ENCODE measurements at places on chromosomes 1 and 21.

- no peak for ATAC-seq
These were observed 210.2 kb downstream of the LRRC7 start for GRCh38 chr1:69777971-69778370.

DNA sequence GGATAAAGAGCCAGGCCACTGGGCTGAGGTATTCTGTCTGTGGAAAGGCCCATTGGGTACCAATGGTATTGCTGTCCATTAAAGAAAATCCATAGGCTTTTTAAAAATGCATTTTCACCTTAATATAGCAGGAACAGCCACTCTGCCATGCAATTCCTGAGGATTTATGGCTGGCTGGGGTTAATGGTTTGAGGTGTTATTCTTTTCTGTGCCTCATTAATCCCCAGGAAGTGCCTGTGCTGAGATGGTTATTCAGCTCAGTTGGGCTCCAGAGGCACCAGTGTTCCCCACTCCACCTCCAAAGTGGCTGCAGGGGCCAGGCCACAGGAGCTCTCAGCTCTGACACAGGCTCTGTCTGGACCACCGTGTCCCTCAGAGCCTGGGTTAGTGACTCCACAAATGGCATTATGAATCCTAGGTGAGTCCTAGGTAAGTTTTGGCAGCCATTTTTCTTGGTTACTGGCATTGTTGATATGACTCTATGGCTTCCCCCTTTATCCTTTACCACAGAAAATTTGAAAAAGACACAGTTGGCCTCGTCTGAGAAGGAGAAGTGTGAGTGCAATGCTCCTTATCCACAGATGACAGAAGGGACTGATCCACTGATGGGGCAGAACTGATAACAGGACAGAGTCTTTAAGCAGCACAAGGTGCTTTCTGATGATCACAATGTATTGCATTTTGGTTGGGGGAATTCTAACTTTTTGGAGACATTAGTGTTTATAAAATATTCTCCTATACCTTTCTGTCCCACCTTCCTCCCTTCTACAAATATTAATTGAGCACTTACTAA is 2.2 kb upstream of the PAPPA2 start:
- no peak for ATAC-seq

GRCh38 chr1:24556414-24556795 is 518 bp downstream of the NCMAP start:
- ATAC-seq = no peak

GRCh38 chr1:26788515-26788785 is 700 bp downstream of the PIGV start:
- no peak for ATAC-seq

GRCh38 chr21:31930001-31930400 is 57.2 kb downstream of the HUNK start:
- no peak for ATAC-seq

DNA sequence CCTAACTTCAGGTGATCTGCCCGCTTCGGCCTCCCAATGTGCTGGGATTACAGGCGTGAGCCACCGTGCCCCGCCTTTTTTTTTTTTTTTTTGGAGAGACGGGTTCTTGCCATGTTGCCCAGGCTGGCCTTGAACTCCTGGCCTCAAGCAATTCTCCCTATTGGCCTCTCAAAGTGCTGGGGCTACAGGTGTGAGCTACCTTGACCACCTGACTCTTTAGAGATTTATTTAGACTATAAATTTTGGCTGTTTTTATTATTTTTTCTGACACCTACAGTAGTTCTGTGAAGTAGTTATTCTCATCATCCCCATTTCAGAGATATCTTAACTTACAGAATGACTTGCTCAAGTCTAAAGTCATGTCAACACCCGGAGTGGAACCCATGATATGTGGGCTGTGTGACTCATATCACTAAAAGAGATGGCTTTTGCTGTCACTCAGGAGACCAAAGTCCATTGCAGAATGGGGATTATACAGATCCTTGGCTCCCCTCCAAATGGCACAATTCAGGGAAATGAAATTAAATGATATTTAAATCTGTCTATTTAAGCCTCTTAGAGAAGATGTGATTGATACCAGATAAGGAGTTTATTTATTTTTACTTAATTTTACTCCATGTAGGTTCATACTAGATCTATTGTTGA is 93.2 kb downstream of the CTH start:
- ATAC-seq = peak; percentile 65

DNA sequence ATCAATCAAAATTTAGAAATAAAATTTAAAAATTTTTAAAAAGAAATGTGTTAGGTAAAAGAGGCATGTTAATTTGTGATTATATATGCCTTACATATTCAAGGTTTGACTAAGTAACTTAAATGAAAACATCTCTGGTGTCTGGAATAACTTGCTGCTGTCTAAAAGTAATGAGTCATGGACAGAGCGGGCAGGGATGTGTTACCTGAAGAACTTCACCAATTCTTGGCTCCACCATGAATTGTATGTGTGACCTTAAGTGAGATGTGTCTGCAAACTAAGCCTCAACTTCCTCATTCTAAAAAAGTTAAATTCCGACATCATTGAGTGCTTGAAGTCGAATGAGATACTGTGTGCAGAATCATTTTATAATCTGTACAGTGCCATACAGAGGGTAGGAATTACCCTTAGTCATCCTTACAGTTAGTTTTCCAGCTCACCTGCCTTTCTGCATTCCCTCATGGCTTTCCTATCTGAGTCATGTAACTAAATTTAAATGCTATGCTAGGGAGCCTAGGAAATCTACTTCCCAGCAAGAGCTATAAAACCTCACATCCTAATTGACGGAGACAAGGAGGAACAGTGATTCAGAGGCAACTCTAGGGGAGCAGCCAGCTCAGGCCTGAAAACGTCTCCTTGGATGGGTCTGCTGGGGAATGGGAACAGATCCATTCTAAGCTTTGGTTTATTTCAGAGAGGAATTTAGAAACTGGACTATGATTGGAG is 100.7 kb upstream of the TSPAN2 start:
- ATAC-seq = peak; percentile 93

DNA sequence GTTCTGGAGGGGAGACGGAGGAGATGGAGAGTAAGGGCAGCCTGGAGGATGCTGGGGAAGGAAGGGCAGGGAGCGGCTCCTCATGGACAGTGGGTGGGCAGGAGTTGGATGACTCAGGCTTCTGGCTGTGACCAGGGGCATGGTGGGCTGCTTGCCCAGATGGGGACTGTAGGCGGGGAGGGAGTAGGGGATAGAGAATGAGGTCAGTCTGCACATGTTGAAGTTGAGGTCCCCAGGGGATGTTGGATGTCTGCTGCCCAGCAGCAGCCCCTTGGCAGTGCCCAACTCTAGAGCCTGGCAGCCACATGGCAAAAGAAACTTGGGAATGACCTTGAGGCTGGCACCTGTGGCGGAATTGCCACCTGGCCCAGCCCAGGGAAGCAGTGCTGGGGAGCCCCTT is 6.4 kb downstream of the SELENON start:
- ATAC-seq = no peak

DNA sequence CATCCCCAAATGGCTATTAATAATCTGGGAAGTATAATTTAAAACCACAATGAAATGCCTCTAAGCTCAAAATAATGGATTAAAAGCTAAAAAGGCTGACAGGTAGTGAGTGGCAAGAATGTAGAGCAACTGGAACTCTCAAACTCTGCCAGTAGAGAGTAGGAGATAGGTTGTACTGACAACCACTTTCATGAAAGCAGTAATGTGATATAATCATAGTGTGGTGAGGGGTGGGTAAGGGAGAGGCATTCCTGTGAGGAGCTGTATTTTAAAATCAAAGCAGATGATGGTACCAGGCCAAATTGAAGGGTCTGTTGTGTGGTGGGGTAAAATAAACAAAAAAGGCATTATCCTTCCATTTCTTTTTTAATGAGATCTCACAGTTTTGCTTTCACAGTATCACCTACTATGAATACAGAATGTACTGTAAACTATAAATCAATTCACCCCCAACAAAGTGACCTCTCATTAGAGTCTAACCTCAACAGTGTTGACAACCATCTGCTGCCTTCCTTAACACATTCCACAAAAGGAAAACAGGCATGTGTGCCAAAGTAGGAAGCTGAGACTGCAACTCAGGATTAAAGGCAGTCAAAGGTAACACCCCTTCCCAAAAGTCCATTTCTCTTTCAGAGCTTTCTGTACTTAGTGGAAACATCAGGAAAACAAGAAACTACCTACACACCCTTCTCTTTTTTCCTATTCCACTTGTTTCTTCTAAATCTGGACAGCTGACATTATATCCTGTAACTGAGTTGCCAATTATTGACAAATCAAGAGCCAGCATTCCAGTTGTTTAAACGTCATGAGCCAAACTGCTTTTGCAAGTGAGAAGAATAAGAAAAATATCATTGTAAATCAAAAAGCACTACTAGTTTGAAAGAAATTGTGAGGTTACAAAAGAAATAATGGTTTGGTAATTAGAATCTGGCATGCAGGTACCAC is 130.8 kb downstream of the FAF1 start:
- no peak for ATAC-seq

- no peak for ATAC-seq
These were observed 25.8 kb downstream of the DESI2 start for GRCh38 chr1:244678697-244679096.

- ATAC-seq = no peak
These were observed 42.6 kb downstream of the ATP5PO start for GRCh38 chr21:33872881-33873515.

DNA sequence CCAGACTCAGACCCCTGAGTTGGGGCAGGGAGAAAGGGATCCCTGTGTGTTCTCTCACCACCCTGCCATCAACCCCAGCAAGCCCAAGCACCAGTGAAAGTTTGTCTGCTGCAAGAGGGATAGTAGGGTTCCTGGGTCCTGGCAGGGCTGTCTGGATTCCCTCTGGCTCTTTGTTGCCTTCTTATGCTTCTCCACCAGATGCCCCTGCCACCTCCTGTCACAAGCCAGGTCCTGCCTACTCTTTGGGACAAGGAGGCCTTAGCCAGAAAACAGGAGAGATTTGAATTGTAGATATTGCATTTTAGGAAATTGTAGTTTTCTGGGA is 21.7 kb downstream of the UBE2T start:
- ATAC-seq = no peak

GRCh38 chr1:109821831-109822745 is 58.4 kb upstream of the EPS8L3 start:
- peak; percentile 36 for ATAC-seq

GRCh38 chr1:30908696-30909364 is at the start of gene SDC3:
SDC3 (minus strand) TSS chr1:30908758; CDS start chr1:30908586, 172 bp downstream.
- peak; percentile 46 for ATAC-seq

DNA sequence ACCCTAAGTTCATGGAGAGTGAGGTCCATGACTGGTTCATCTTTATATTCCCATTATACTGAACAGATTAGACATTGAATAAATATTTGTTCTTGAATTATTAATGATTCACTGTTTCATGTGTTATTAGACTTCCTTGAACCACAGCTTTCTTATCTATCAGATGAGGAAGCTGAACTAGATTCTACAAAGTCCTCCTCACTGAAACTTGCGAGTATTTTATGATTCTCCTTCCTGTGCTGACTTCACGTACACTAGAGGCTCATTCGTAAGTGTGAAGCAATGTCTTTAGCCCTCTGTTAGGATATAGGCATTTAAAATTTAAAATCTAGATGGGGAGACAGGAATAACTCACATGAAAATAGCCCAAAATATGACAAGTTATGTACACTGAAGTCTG is 95.6 kb upstream of the IRF2BP2 start:
- no peak for ATAC-seq

DNA sequence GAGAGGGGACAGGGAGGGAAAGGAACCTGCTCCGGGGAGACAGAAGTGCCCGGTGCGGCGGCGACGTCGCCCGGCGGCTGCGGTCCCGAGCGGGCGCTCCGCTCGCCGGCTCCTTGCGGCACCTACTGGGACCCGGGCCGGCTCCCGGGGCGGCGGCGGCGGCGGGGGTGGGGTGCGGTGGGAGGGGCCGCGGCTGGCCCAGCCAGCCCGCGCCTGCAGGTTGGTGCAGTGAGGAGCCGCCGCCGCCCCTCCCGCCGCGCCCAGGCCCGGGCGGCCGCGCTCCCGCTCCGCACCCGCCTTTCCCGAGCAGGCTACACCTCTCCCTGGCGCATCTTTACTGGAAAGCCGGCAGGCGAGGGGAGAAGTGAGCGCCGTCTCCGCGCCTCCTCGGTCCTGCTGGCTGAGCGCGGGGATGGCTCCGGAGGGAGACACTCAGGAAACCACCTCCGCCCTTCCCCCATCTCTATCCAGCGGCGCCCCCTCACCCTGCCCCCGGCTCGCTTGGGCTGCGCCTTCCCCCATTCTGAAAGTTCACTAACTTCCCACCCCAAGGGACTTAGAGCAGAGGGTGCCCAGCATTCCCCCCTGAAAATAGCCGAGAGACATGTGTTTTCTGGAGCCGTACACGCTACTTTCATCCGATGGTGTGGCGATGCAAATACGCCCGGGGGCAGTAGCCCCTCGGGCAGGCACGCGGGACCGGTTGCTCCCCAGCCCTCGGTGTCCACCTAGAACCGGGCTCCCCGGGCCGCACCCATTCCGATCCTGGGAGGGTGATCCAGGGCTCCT is at the start of gene PLD5:
TSS of gene PLD5 (minus strand) at position 127 of the 789 bp plus-strand sequence.
- ATAC-seq = peak; percentile 45

- ATAC-seq = no peak
These were observed 72.6 kb upstream of the ARHGEF16 start for GRCh38 chr1:3381901-3382300.

DNA sequence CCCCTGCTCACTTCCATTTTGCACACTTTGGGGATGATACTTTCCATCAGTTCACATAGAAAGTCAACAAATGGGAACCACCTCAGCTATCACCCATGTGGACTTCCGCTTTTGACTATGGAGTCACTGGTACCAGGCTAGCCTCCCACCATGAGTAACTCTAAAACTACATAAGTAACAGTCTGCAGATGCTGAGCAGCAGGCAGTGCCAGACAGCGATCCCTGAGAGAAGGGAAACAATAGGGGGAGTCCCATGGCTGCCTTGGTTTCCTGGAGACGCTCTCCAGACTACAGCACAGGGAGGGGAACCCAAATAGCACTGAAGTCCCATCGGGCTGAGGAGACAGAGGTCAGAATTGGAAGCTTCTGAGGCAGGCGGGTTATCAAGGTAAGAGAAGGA is 2.8 kb upstream of the TFF2 start:
- no peak for ATAC-seq

GRCh38 chr1:220817907-220818306 is 31.2 kb downstream of the MTARC1 start:
- ATAC-seq = no peak

DNA sequence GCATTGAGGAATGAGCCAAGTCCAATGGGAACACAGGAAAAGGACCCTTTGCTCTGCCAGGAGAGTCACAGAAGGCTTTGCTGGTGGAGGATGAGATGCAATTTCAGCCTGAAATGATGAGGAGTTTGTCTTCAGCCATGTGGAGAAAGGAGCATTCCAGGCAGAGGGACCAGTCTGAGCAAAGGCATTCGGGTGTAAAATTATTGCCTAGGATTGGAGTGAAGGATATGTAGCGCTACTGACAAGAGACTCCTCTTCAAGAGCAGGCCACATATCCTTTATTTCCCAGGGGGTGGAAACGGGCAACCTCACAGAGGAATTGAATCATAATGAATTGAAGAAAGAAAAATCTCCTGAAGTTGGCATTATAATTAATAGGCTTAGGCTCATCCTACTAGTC is 1.1 kb upstream of the CSF1 start:
- no peak for ATAC-seq

GRCh38 chr1:218742467-218743262 is 397.5 kb downstream of the TGFB2 start:
- peak; percentile 27 for ATAC-seq
